Calu3 (cell line): ENCODE measurements at places on chromosomes 1 and 21.

DNA sequence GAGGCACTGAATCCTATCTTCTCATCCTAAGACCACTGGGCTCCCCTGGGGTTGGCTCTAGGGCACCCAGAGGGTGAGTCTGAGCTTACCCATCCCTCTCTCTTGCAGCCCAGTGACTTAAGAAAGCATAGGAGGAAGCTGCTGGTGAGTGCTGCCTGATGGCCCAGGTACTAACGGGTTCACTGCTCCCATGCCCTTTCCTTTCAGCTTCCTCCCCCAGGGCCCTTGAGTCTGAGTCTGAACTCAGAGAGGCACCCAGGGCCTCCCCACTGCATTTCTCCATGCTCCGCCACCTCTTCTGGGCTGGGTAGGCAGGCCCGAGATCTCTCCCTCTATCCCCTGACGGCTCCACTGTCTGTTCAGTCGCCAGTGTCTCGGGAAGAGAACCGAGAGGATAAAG is 29.7 kb downstream of the PPFIA4 start:
- DNase-seq, result no peak

DNA sequence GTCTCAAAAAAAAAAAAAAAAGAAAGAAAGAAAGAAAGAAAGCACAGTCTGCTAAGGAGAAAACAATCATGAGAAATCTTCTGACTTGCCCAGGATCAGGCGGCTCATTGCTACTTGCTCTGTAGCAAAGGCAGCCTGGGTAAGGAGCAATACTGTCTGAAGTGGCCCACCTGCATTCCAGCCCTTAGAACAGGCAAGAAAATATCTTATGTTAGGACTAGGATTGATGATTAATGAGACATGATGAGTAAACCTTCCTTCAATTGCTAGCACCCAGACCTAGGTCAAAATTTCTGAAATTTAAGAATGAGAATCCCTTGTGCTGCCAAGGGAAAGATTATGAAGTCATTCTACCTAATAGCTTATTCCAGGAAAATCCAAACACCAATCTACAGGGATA is 140.8 kb downstream of the DSCAM start:
- DNase-seq, result no peak

DNA sequence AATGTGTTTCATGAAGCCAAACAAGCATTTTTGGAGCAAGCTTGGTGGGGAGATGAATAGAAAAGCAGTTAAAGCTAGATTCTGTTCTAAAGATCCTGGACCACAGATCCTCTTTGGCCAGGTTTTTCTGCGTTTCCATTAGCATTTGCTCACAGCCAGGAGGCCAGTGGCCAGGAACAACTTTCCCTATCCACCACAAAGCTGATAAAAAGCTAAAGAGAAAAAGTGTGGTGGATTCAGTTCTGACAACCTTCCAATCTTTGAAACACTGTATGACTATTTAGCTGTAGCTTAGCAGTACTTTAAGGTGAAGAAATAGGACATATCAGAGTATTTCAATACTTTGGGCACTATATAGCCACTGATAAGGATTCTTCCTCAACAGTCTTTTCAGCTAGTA is 3.0 kb upstream of the NEK7 start:
- DNase-seq, result no peak

- DNase-seq, result no peak
Measured at GRCh38 chr21:41477641-41478318, 30.2 kb downstream of the TMPRSS2 start.

DNA sequence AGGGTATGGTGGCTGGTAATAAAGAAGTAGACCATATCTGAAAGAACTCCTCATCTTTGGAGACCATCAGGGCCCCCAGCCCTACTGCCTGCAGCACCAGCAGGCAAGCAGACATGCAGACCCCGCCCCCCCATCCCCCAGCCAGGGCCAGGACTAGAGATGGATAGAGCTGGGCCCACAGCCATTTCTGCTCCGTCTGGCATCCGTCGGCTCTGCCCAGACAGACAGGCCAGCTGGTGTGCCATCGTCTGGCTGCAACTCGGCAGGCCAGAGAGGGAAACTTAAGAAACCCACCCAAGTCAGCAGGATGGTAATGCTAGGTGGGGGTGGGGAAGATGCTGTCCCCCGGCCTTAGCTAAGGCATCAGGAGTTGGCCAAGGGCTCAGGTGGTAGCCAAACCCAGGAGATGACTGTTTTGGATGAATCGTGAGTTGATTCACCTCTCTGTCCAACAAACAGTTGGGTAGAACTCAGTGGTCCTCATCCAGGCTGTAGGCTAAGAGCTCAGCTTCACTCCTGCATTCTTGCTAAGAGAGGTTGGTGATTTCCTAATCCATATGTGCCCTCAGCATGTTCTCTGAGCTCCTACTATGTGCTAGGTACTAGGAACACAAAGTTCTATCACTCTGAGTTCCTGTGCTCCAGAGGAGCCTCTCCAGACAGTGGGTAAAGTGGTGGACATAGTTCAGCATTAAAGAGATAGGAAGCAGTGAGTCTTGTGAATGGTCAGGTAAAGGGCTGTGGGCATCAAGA is 23.2 kb upstream of the TMEM222 start:
- DNase-seq, result no peak

- DNase-seq, result no peak
Measured at GRCh38 chr1:175604039-175604941, 139.1 kb downstream of the TNR start.

- DNase-seq, result peak; percentile 19
Measured at GRCh38 chr1:230459465-230459864, 33.3 kb upstream of the PGBD5 start.

DNA sequence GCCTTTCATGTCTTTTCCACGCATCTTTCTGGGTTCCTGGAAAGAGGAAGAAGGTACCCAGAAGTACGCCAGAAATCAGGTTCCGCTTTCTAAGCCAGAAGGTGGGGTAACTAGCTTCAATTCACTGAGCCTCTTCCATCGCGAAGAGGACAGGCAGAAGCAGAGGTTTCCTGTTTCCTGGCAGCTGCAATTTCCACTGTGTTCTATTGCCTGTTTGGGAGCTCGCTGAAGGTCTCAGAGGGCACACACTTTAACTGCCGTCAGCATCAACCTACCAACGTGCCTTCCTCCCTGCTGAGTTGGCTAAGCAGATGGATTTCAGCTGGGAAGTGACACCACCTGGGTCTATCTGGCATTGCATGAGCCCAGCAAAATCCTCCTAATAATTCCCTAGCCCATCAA is 10.0 kb downstream of the NCF2 start:
- no peak for DNase-seq

DNA sequence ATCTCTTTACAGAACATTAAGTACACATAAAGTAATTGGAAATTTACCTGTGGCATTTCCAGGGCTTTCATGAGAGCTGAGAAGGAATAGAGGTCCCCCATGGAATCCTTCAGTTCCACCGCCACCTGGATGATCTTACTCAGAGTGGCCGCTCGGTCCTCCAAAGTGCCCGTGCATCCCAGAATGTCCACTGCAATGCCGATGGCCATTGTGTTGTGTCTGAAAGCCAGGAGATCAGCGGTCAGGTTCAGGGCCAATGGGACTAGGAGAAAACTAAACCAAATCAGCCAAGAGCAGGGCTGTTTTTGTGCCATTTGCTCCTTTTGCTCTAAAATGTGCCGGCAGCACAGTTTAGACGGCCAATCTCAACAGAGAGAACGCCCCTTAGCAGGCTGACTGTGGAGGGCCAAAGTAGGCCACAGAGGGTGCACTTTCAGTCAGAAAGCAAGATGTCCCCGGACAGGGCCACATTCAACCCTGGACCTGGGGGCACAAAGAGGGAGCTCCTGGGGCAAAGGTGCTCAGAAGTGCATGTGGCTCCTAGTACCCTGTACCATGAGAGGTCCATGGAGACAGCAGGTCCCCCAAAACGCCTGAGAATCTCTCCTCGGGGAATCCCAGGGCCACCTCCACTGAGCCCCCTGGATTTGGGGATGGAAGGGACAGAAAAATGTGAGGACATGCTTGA is 109.9 kb downstream of the BCAR3 start:
- DNase-seq, result no peak

DNA sequence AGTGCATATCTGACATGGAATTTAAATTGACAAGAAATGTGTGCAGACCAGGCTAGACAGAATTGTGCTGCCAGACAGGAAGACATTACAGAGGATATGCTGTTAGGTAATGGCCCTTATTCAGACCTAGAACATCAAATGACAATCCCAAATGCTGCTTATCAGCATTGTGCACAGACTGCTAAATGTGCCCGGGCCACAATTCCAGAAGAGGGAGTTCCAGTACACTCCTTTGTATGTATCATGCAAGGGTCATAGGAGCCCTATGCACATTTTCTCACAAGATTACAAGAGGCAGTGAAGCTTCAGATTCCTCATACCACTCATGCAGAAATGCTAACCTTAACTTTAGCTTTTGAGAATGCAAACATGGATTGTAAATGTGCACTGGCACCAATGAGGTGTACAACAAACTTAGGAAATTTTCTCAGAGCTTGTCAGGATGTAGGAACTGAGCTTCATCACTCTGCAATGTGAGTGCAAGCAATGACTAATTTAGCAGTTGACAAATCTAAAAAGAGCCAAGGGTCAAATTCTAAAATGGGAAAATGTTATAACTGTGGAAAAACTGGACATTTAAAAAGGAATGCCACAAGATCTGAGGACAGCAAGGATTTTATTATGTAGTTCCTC is 273.5 kb downstream of the COL11A1 start:
- no peak for DNase-seq

DNA sequence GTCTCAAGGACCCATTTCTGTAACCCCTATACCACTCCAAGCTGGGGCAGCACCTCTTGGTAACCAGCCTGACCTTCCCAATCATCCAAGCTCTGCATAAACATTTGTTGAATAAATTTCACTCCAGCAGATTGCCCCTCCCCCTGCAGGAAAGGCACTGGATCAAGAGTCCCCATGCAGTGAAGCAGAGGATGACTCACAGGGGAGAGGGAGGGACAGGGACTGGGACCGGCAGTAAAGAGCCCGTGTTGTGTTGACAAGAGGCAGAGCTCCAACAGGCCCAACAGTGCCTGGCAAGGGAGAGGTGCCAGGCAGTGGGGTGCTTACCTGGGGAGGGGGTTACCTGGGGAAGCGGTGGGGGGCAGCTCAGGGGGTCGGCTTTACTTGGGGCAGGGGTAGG is 32.3 kb downstream of the SLC9A1 start:
- DNase-seq, result peak; percentile 72

DNA sequence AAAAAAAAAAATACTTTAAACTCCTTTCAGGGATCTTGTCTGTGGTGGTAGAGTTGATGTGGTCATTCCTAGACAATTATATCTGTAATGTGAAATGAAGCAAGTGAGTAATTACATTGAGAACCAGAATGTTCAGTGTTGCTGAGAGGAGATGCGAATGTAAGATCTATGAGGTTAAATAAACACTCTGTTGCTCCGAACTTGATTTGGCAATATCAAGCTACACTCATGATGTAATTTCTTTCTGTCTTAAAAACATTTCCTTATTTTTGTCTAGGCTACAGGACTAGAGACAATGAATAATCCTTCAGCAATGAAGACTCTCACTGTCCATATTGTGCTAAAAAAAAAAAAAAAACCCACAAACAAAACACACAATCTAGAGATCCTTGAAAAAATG is 63.1 kb upstream of the IGSF5 start:
- DNase-seq, result no peak

GRCh38 chr1:29525941-29526340 is 289.6 kb downstream of the PTPRU start:
- DNase-seq, result no peak

GRCh38 chr1:2130871-2131289 is 63.7 kb downstream of the FAAP20 start:
- DNase-seq, result no peak

DNA sequence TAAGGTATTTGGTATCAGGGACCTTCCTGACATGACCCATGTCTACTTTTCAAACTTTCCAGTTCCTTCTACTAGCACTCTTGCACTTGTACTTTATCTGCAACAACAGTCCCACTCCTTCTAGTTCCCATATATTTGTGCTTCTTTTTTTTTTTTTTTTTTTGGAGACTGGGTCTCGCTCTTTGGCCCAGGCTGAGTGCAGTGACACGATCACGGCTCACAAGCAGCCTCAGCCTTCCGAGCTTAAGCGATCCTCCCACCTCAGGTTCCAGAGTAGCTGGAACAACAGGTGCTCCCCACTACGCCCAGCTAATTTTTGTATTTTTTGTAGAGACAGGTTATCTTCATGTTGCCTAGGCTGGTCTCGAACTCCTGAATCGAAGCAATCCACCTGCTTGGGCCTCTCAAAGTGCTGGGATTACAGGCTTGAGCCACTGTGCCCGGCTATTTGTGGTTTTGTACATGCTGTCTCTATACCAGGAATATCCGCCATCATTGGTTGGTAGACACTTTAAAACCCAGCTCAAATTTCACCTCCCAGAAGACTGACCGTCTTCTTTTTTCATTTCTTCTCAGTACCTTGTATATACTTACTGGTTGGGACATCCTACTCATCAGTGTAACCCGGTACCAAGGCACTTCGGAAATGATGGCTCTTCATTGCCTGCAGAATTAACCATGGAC is 1.1 kb downstream of the ZMYM1 start:
- no peak for DNase-seq

GRCh38 chr1:25715888-25716287 is 84.1 kb upstream of the SELENON start:
- no peak for DNase-seq

GRCh38 chr1:2607641-2608091 is 21.1 kb downstream of the PRXL2B start:
- DNase-seq, result no peak

DNA sequence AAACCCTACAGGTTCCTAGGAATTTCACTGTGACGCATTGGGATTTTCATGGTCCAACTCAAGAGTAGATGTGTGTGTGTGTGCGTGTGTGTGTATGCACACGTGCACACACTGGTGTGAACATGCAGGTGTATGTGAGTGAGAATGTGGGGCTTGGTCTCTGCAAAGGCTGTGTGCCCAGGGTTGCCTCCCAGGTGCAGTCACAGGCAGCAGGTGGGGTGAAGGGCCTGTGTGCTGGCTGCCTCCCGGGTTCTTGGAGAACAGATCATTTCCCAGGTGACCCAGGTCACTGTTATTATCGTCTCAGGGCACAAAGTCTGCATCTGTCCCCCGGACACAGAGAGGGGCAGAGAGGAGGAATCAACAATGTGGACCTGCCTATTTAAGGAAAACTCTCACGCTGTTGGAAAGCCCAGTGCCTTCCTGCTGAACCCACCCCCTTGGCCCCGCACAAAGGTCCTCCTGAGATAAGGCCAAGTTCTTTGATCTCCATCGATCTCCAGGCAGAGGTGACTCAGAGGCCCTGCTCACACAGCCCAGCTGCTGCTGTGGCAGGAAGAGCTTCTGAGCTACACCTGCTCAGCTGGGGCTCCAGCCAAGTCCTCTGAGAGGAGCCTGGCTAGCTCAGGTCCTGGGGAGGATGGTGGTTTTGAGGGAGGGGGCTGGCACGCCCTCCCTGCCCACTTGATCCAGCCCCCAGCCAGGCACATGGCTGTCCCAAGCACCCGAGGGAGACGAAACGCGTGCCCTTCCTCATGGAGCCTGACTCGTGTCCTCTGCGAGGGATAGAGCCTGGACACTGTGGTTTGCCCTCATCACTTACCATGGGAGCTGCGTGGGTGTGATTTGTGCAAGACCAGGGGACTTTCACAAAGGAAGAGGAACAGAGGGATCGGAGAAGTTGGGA is 134.0 kb upstream of the ARHGEF16 start:
- peak; percentile 70 for DNase-seq

GRCh38 chr1:221829327-221830015 is 87.6 kb upstream of the DUSP10 start:
- peak; percentile 53 for DNase-seq

- no peak for DNase-seq
Measured at GRCh38 chr1:36321119-36321951, 2.1 kb downstream of the EVA1B start.

GRCh38 chr1:32255072-32256071 is 4.3 kb downstream of the LCK start:
- DNase-seq, result no peak

- no peak for DNase-seq
Measured at GRCh38 chr1:27491748-27492700, 2.1 kb upstream of the WASF2 start.
